AG08395 (cell line): ENCODE measurements at places on chromosomes 7 and 10.
A peak's percentile ranks its signal among the peaks of the same experiment; 100 is the strongest.

DNA sequence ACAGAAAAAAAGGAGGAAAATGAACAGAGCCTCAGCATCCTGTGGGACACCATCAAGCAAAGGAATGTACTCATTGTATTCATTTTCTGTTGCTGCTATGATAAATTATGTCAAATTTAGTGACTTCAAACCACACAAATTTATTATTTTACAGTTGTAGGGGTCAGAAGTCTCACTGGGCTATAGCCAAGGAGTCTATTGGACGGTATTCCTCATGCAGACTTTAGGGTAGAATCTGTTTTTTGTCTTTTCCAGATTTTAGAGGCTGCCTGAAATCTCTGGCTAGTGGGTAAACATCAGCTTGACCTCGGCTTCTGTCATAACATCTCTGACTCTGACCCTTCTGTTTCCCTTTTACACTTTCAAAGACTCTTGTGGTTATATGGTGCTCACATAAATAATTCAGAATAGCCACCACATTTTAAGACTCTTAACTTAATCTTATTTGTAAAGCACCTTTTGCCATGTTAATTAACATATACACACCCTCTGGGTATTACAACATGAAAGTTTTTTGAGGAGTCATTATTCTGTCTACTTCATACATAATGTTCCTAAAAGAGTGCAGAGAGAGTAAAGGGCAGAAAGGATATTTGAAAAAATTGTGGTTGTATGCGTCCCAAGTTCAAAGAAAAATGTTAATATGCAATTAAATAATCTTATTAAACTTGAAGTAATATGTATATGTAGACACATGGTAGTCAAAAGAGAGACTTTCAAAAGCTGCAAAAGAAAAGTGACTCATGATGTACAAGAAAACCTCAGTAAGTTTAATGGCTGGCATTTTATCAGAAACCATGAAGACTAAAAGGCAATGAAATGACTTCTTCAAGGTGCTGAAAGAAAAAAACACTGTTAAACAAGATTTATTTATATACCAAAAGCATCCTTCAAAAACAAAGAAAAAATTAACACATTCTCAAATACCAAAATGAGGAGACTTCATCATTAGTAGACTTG is 70.8 kb upstream of the MEOX2 start:
- no peak for DNase-seq

GRCh38 chr10:102421757-102422512 is 1.3 kb downstream of the FBXL15 start:
- DNase-seq: no peak

- no peak for DNase-seq
Measured at GRCh38 chr10:72228318-72228751, 12.3 kb upstream of the ASCC1 start.

DNA sequence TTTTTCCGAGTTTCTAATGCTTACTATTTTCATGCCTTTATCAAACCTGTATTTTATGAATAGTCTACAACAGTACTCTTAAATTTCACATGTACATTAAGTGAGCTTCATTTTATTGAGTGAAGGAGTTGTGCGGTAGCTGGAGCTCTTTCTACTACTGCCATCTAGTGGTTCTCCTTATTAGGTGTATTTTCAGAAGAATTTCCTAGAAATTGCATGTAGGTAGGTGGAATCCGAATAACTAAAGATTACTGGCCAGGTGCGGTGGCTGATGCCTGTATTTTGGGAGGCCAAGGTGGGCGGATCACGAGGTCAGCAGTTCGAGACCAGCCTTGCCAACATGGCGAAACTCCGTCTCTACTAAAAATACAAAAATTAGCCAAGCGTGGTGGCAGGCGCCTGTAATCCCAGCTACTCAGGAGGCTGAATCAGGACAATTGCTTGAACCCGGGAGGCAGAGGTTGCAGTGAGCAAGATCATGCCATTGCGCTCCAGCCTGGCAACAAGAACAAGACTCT is 38.3 kb downstream of the LRRC72 start:
- DNase-seq: peak; percentile 66

- peak; percentile 21 for DNase-seq
Measured at GRCh38 chr7:76282344-76283253, 19.9 kb upstream of the HSPB1 start.

DNA sequence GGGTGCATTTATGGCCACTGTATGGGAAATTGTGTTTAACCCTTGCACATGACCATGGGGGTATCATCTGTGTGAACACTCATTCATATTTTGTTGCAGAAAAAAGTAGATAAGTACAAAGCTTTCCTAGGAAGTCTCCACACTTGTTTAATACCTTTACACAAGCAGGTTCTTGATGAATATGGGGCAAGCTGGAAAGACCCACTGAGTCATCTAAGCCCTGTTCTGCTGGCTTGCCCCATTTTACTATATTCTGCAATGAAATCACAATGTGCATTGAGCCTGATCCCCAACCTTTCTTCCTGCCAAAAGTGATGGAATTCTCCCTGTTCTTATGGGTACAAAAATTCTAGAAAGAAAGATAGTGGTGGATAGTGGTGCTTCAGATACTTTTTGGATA is 99.8 kb downstream of the CCDC71L start:
- DNase-seq: no peak

DNA sequence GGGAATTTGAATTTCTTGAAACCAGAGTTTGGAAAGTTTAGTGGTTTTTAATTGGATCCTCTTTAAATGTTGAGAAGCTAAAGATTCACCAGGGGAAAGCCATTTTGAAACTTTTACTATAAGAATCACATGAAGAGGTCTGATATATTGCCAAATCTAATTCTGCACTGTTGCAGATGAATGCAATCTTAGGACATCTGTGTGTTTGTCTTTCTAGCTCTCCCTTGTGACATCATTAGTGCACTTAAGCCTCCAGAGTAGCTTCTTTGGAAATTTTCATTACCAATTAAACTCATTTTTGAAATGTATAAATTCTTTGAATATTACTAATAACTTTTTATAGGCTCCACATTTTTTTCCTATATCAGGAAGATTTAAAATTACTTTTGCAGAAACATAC is 160.2 kb downstream of the BICC1 start:
- peak; percentile 23 for DNase-seq

GRCh38 chr10:588246-589165 is 101.0 kb downstream of the DIP2C start:
- DNase-seq: no peak

DNA sequence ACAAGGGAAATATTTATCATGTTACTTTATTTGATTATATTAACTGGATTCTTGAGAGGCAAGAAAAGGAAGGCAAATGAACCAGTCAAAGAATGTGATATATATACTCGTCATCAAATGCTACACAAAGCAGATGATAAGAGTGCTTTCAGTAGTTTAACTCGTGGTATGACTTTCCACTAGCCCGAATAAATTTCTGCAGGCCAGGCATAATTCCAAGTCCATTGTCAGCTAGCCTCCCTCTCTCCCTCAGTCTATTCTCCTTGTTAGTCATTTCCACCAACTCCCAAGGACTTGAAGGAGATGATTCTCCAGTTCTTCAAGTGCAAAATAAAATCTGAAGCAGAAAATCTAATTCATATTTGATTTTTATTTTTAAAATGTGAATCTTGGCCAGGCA is 190.5 kb downstream of the GLI3 start:
- DNase-seq: peak; percentile 6

DNA sequence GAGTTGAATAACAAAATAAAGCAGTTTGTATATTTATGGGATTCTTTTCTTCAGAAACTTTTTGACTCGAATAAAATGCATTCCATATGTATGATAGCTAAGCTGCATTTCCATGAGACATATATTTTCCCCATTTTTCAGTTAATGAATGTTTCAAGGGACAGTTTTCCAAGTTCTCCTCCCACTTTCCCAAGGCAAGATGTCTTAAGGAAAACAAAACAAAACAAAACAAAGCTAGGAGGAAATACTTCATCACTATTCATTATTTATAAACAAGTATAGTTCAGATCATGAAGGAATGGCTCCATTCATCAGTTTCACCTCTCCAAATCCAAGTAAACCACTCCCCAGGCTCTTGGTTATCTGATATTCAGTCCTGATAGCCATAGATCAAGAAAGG is 261.0 kb downstream of the WDR11 start:
- no peak for DNase-seq

DNA sequence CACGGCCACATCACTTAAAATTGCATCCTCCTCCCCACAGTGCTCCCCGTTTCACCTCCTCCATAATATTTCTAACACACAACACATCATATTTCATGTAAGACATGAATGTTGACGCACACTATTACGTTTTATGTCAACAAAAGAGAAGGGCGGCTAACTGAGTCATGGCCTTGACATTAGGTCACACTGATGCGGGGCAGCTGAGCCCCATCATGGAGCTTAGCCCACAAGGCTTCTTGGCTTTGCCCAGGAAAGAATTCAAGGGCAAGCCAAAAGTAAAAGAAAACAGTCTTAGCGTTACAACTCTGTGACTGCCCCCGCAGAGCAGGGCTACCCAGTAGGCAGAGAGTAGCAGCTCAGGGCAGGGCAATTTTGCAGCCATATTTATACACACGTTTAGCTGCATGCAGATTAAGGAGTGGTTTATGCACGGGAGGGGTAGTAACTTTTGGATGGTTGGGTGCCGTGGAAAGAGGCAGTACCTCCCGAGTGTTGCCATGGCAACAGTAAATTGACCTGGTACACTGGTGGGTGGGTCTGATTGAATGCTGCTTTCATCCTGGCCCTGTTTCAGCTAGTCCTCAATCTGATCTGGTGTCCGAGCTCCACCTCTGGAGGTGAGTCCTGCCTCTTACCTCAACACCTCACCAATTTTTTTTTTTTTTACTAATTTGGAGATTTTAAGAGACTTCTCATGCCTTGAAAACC is 156.2 kb upstream of the FRMD4A start:
- DNase-seq: no peak

DNA sequence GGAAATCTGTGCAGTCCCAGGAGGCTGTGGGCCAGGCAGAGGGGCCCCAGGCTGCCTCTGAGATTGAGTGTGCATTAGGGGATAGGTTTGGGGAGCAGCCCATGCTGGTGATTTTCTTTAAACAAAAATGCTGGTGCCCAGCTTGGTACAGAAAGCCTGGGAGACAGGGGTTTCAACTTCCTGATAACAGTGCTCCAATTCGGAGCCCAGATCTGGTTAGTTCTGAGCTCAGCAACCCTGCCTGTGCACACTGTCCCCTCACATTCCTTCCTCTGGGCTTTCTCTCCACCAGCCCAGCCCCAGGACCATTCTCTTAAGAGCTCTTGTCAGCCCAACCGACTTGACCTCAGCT is 379.2 kb upstream of the ZMIZ1 start:
- no peak for DNase-seq

GRCh38 chr10:113503930-113504329 is 48.9 kb upstream of the HABP2 start:
- no peak for DNase-seq

GRCh38 chr7:70193514-70193913 is 595.2 kb downstream of the AUTS2 start:
- DNase-seq: peak; percentile 37

GRCh38 chr10:52956461-52956860 is 183.9 kb upstream of the MBL2 start:
- DNase-seq: no peak

GRCh38 chr7:2728316-2729030 is 40.5 kb downstream of the AMZ1 start:
- DNase-seq: no peak

DNA sequence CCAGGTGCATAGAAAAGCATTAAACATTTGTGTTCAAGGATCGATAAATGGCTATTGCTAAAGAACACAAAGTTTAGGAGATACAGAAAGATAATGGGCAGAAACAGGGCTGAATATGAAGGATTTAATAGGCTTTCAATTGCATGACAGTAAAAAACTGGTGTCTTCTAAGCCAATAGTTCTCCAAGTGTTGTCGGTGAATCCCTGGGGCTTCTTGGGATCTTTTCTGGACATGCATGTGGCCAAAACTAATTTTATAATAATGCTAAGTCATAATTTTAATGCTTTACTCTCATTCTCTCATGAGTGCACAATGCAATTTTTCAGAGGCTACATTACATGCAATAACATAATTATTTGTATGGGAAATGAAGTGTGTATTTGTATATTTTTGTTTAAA is 521.1 kb upstream of the ANKRD30A start:
- no peak for DNase-seq

DNA sequence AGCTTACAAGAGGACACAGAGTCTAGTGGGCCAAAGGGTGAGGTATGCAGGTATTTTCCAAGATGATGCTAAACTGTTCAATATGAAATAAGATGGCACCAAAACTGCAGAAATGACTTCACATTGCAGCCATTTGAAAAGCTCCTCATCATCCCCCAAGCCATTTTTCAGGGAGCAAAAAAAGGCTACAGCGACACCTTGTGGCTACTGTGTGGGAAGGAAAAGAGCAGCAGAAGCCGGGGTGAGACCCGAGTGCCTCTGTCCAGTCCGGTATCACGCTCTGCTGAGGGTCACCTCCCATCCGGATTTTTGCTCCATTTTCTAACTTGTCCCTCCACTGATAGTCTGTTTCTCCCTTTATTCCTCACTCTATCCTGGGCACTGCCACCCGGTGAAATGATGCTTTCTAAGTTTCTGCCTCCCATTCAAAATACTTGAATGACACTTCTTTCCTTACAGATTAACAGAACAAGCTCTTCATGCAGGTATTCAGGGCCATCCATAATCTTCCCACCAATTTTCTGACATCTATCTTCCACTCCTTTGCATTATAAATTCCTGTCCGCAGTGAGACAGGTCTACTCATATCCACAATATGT is 220.2 kb downstream of the DGKI start:
- peak; percentile 68 for DNase-seq

DNA sequence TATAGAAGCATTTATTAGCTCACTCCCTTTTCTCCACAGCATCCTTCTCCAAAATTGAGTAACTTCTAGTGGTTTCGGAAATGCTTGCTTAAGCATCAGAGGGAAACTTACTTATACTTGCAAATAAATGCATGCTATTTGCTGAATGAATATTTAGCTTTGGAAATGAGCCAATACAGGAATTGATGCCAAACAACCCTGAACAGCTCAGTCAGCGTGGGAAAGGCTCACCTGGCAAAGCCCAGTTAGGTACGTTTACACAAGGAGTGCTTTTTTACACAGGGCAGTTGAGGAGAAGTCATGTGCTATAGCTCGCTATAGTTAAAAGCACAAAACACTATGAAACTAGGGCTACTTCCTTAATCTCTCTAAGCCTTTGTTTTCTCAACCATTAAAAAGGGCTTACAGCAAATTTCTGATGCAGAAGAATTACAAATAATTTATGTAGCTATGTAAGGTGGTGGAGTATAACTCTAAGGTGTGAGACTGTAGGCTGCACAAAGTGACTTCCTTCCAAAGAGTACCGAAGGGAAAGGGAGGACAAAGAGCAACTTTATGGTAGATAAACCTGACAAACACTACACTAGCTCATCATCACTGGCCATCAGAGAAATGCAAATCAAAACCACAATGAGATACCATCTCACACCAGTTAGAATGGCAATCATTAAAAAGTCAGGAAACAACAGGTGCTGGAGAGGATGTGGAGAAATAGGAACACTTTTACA is 498.2 kb downstream of the PHTF2 start:
- DNase-seq: no peak
